ENCODE measurements at places on chromosomes 7 and 10.

DNA sequence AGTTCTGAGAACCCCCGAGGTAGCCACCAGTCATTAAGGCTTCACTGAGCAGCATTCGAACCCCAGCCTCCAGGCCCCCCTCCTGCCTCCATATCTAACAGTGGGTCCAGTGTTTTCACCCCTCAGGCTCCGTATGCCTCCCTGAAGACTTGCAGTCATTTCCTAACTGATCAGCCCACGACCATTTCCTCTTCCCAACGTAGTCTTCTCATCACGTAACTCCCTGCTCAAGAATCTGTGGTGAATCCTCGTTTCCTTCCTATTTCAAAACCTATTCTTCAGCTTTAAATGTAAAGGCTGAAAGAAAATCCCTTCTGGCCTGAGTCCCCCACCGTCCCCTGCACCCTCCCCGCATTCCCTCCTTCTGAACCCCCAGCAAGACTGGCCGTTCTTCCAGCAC lies 21.1 kb downstream of the FRMD4A start:
- DNase-seq, result no peak

- DNase-seq, result no peak
Measured at GRCh38 chr10:21488246-21488956, 37.1 kb downstream of the SKIDA1 start.

DNA sequence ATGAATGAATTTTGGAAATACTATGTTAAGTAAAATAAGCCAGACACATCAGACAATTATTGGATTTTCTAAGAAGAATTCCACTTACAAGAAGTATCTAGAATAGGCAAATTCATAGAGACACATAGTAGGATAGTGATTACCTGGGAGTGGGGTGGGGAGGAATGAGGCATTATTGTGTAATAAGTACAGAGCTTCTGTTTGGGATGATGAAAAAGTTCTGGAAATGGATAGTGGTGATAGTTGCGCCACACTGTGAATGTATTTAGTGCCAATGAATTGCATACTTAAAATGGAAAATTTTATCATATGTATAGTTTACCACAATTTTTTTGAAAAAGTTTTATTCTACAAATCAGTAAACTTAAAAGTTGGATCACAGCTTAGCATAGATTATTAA lies 297.2 kb upstream of the KAT6B start:
- DNase-seq, result no peak

- no peak for DNase-seq
Measured at GRCh38 chr7:156028521-156028920, 216.3 kb upstream of the SHH start.

GRCh38 chr7:16660702-16661464 lies 14.9 kb downstream of the BZW2 start:
- no peak for DNase-seq

DNA sequence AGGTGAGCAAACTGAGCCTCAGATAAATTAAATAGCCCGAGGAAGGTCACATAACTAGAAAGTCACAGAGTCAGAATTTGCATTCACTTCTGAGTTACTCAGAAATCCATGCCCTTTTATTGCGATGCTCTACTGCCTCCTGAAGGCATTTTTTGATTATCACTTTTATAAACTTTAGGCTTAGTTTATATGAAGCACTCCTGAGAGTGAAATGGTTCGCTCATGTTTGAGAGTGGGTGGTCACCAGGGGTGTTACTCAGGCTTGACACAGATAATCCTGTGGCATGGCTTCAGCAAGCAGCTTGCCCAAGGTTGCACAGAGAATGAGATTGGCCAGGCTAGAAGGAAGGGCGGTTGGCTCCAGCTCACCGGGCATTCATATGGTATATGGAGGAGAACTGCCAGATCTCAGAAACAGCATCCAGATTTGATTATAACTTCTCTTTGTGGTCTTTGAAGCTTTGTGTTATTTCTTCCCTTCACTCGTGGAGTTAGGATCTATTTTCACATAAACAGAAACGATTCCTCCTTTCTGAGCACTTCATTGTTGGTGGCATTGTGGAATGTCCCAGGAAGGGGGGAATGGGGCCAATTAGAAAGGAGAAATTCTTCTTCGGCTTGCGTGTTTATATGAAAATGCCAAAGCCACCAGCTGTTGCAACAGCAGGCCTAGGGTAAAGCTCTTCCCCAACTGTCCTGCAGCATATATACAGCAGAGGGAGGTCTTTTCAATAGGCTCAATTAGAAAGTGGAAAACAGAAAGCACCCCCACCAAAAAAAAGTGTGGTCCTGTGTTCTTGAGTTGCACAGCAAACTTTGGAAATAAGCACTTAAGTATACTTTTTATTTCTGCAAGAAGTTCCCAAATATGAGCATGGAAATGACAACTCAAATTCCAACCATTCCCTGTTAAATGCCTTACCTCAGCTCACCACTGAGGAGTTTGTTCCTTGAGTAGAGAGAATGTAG lies 628.8 kb downstream of the SUGCT start:
- DNase-seq, result no peak

DNA sequence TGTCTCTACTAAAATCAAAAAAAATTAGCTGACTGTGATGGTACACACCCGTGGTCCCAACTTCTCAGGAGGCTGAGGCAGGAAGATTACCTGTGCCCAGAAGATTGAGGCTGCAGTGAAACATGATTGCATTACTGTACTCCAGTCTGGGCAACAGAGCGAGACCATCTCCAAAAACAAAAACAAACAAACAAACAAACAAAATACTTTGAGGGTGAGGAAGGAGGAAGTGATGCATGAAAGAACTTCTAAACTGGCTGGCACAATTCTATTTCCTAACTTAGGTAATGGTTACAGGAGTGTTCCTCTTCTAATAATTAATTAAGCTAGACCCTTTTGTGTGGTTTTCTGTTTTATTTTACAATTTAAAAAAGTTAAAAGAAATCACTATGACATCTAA lies 15.5 kb downstream of the WAPL start:
- DNase-seq, result no peak

GRCh38 chr7:70505468-70505867 lies 626.5 kb upstream of the GALNT17 start:
- DNase-seq, result no peak

GRCh38 chr10:98408799-98409198 lies 6.2 kb downstream of the PYROXD2 start:
- DNase-seq, result no peak

- DNase-seq, result no peak
Measured at GRCh38 chr10:98917828-98918227, 317.8 kb downstream of the HPSE2 start.

GRCh38 chr7:97270280-97270679 lies 152.8 kb downstream of the SDHAF3 start:
- DNase-seq, result no peak

DNA sequence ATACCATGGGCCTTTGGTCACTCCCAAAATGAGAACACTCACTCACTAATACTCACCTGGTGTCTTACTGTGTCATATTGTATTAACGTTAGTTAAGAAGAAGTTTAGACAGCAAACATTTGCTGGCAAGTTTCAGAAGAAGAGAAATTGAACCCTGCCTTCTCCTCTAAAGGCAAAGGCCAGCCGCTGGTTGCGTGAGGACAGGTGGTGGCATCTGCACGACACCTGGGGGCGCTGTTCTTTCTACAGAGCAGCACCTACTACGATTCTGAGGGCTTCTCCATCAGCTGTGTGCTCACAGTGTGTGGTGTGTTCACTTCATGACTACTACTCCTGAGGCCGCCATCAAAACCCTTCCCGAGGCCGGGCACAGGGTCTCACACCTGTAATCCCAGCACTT lies 17.9 kb upstream of the CLEC2L start:
- no peak for DNase-seq

DNA sequence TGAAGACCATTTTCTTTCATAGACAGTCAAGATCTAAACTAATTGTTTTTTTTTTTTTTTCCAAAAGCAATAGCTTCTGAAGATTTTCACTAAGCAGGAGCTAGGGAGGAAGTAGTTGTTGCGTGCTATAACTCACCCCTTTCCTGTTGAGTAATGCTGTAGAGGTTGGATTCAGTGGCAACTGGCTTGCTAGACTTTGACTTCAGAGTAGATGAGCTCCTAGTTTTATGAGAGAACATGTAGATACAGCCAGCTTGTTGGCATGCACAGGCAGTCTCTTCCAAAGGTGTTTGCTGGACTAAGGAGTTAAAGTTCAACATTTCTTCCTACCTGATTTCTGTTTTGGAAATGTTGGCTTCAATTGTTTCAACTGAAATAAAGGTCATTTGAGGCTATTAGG lies 66.2 kb upstream of the MXI1 start:
- no peak for DNase-seq

DNA sequence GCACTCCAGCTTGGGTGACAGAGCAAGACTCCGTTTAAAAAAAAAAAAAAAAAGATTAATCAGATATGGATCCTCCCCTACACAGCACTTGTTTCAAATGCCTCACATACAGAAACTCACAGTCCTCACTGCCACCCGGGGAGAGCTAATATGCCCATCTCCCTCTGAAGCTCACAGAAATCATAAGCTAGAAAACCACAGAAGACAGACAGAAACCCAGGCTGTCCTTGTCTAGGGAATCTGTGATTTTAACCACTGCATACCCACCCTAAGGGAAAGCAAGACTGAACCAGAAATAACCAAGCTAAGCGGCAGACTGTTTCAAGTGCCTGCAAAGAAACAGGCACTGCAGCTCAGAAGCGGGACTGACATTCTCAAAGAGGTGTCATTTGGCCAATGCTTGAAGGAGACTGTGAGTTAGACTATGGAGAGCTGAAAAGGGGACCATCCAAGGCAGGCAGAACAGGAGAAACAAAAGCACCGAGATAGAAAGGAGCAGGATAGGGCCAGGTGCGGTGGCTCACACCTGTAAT lies 37.6 kb downstream of the SLC37A3 start:
- no peak for DNase-seq

DNA sequence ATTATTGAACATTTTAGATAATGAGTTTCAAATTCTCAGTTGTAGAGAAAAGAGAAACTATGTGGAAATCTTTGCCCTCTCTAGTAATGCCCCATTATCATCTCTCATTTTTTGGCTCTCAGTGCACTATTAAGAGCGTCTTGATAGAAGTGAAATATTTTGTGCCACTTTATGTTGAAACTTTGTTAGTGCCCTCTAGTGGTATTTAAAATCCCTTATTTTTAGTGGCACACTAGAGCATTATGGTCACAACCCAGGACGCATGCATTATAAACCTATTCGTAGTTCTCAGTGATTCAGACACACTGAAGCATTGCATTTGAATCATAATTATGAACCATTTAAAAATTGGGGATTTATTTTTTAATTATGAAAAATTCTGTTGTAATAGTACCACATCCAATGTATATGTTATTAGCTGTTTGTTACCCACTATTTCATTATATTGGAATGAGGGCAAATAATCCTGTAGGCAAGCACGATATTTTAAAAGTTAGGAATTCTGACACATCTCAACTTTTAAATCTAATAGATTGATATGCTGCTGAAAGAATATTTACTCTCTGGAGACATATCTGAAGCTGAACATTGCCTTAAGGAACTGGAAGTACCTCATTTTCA lies 21.9 kb downstream of the PDCD4 start:
- no peak for DNase-seq

DNA sequence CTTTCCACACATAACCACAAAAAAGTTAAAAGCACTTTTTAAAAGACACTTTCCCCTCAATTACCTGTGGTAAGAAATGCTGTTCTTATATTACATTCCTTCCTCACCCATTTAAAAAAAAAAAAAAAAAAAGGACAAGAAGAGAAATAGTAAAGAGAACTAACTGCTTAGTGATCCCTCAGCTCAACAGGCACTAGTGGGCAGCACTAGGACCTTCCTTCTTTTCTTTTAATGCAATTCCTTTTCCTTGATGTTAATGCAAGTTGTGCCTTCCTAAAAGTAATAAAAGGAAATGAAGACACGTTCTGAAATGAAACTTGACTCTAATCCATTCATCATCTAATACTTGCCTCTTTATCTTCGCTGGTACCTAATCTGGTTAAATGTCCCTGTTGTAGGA lies 189.7 kb downstream of the TCF7L2 start:
- no peak for DNase-seq

DNA sequence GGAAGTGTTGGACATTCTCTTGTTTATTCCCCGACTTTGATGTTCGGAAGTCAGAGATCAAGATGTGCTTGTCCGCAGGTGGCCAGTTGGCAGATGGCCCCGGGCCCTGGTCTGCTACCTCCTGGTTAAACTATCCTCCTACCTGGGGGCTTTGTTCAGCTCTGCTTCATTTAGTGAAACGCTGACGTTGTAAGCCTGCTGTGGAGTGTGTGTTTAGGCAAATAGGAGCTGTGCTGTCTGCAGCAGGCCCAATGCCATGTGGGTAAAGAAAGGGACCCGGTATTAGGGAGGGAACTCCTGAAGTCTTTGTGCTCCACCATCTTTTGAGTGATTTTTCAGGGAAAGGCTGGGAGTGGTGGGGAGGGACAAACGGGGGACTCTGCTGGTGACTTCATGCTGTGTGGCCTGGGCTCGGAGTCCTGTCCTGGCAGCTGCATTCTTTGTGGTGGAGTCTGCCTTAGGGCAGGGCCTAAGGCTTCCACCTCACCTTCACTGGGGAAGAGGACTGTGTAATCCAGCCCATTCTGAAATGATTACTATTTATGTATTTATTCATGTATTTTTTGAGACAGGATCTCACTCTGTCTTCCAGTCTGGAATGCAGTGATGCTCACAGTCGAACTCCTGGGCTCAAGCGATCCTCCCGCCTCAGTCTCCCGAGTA lies 171.1 kb upstream of the KLF6 start:
- DNase-seq, result no peak
